Activated CD4-positive, alpha-beta T cell treated with anti-CD3 and anti-CD28 coated beads, Interleukin-2, amount 10 ng/mL, durations not matched to agents 7 days and 5 days (primary cell): ENCODE measurements at places on chromosomes 2 and 18. TPM values are rescaled to one million over a fixed set of nuclear protein-coding genes. Genes with fewer than 3 reads are reported as not detected.

The HOXD12 gene
- total RNA-seq: not detected

DNA sequence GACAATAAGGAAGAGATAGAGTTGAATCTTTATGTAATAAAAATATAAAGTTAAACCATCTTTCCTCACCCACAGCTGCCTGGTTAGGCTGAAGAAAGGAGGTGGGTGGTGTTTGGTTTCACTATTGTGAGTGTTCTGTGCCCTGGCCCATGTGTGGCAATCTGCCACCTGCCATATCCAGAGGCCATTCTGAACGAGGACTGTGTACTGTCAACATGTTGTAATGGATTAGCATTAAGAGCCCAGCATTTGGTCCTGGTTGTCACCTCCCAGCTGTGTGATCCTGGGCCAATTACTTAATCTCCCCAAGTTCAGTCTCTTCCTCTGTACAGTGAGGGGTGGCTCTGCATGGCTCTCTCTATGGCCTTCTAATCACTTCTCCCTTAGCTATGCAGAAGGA, 118.2 kb upstream of the SEC11C start:
- H3K36me3 ChIP-seq: no peaks in the 10 kb centered on the region
- no peak for DNase-seq
- H3K27ac ChIP-seq: no peak overlapping the region
- peaks cover 18% of the 10 kb centered on the region for H3K27me3 ChIP-seq

GRCh38 chr2:164875334-164876205, 33.9 kb upstream of the COBLL1 start:
- no peak overlapping the region for H3K27ac ChIP-seq
- no peaks in the 10 kb centered on the region for H3K36me3 ChIP-seq
- no peaks in the 10 kb centered on the region for H3K4me1 ChIP-seq
- no peak for DNase-seq

DNA sequence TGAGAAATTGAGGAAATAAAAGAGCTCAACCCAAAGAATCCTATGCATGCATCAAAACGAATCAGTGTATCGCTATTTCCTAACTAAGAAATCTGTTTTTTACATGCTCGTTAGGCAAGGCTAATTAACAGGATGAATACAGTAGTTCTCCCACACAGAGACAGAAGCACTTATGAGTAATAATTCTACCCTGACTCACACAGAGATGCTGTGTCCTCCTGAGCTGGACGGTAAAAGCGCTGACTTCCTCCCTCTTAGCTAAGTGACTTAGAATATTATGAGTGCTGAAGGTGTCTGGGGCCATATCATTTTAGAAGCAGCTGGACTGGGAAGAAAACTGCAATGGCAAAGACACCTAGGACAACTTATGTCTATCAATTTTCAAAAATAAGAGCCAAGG, 18.5 kb downstream of the PLEKHM3 start:
- DNase-seq: no peak
- no peak overlapping the region for H3K27ac ChIP-seq
- H3K36me3 ChIP-seq: no peaks in the 10 kb centered on the region
- H3K4me3 ChIP-seq: no peak overlapping the region

DNA sequence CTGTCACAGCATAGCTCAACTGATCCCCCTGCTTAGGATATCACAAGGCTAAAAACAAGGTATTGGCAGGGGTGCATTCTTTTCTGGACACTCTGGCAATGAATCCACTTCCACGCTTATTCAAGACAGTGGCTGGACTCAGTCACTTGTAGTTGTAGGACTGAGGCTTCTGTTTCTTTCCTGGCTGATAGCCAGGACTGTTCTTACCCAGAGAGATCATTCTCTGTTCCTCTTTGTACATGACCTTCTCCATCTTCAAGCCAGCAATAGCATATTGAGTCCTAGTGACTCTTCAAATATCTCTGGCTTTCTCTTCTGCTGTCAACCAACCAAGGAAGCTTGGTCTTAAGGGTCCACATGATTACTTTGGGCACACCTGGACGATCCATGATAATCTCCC, 241.3 kb downstream of the RBM43 start:
- no peaks in the 10 kb centered on the region for H3K4me1 ChIP-seq
- no peaks in the 10 kb centered on the region for H3K36me3 ChIP-seq
- DNase-seq: no peak
- no peak overlapping the region for H3K27ac ChIP-seq

GRCh38 chr2:30880516-30880915, 73.3 kb upstream of the CAPN13 start:
- peaks cover 14% of the 10 kb centered on the region for H3K27me3 ChIP-seq
- H3K4me3 ChIP-seq: no peak overlapping the region
- no peaks in the 10 kb centered on the region for H3K4me1 ChIP-seq
- no peak for DNase-seq

- H3K36me3 ChIP-seq: no peaks in the 10 kb centered on the region
- no peak for DNase-seq
- no peak overlapping the region for H3K27ac ChIP-seq
- no peaks in the 10 kb centered on the region for H3K4me1 ChIP-seq
- no peaks in the 10 kb centered on the region for H3K27me3 ChIP-seq
Measured at GRCh38 chr2:58680755-58681310, 439.7 kb upstream of the FANCL start.

- H3K4me3 ChIP-seq: no peak overlapping the region
- DNase-seq: no peak
- no peaks in the 10 kb centered on the region for H3K36me3 ChIP-seq
- peaks cover 18% of the 10 kb centered on the region for H3K4me1 ChIP-seq
- H3K27ac ChIP-seq: no peak overlapping the region
Measured at GRCh38 chr2:45612731-45613130, 1.7 kb upstream of the SRBD1 start.

The APLF gene
- 3.7 TPM for total RNA-seq

DNA sequence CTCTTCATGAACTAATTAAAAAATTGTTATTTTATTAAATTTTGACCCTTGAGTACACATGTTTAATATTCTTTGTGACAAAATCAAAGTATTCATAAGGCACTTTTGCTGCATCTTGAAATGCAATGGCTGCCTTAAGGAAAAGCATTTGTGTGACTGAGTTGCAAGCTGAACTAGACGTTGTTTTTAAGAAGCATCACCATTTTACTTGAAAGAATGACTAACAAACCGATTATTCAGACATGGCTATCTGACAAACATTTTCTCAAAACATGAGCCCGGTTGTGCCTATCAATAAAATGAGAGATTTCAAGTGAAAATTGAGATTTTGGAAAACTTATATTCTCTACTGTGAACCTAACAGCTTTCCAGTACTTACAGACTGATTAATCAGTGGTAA, 2.8 kb downstream of the GCFC2 start:
- peaks cover 34% of the 10 kb centered on the region for H3K36me3 ChIP-seq
- no peak for DNase-seq
- no peak overlapping the region for H3K27ac ChIP-seq

The LYG2 gene
- total RNA-seq: not detected

DNA sequence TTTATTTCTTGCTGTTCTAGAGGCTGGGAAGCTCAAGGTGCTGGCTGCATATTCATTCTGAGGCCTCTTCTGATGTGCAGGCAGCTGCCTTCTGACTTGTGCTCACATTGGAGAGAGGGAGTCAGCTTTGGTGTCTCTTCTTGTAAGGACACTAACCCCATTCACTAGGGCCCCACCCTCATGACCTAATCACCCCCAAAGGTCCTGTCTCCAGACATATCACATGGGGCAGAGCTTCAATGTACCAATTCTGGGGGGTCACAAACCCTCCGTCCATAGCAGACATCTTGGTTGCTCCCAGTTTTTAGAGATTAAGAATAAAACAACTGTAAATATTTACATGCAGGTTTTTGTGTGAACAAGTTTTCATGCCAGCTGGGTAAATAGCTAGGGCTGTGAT, 109.1 kb downstream of the RTP5 start:
- H3K27me3 ChIP-seq: no peaks in the 10 kb centered on the region
- H3K4me1 ChIP-seq: no peaks in the 10 kb centered on the region
- no peak for DNase-seq
- H3K4me3 ChIP-seq: no peak overlapping the region

The CD8A gene
- 0.77 TPM for total RNA-seq

DNA sequence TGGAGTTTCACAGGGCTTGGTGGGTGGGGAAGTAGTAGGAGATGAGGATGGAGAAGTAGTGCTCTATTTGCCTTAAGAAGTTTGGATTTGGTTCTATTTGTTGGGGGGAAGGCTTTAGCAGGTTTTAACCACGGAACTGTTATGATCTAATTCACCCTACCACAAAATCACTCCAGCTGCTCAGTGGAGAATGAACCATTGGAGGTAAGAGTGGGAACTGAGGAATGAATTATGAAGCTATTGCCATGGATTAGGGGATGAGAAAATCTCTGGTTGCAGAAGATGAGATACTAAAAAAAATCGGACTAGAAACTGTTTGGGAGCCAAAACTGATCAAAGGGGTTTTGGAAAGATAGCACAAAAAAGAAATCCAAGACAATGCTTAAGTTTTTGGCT, 488.9 kb downstream of the DLGAP1 start:
- DNase-seq: no peak
- no peak overlapping the region for H3K4me3 ChIP-seq

GRCh38 chr18:43061816-43062215, 53.7 kb downstream of the RIT2 start:
- H3K27me3 ChIP-seq: no peaks in the 10 kb centered on the region
- no peak overlapping the region for H3K27ac ChIP-seq
- H3K4me1 ChIP-seq: no peaks in the 10 kb centered on the region
- no peaks in the 10 kb centered on the region for H3K36me3 ChIP-seq
- no peak overlapping the region for H3K4me3 ChIP-seq

- H3K27ac ChIP-seq: no peak overlapping the region
- H3K36me3 ChIP-seq: peaks cover 1% of the 10 kb centered on the region
- no peak overlapping the region for H3K4me3 ChIP-seq
- peaks cover 39% of the 10 kb centered on the region for H3K4me1 ChIP-seq
- DNase-seq: no peak
Measured at GRCh38 chr2:177165061-177165583, 47.5 kb upstream of the HNRNPA3 start.

DNA sequence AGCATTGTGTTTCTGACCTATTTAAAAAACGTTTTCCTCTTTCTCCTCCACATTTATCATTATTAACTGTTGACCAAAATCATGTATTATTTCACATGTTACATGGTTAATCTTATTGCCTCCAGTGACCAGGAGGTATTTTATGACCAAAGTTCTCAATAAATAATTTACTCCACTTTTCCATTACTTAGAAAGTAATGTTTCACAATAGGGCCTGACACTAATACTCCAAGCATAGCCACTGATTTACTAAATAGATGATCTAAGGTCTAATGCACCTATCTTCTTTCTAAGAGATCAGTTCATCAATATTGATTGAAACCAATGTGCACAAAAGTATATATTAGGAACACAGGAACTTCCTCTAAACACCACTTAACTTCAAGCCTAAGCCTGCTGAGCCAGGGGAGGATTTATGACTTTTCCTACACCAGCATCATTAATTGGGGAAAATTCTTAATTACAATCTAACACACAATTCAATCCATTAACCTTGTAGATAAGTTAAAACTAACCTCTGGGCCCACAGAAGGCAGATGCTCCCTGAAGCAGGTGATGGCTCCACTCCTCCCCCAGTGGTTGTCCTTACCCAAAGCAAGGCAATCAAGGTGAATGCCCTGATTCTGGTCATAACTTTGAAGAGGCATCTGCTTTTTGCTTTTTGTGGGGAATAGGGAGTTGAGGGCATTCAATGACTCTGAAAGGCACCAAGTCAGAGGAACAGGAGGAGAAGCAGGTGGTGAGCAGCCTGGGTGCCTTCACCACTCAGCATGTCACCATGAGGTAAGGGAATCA, 33.9 kb downstream of the RBMS1 start:
- H3K4me3 ChIP-seq: no peak overlapping the region
- H3K27me3 ChIP-seq: no peaks in the 10 kb centered on the region
- H3K4me1 ChIP-seq: peaks cover 61% of the 10 kb centered on the region
- no peak overlapping the region for H3K27ac ChIP-seq
- peaks cover 36% of the 10 kb centered on the region for H3K36me3 ChIP-seq
- no peak for DNase-seq

GRCh38 chr2:65826567-65826966, 394.2 kb upstream of the SPRED2 start:
- H3K27ac ChIP-seq: no peak overlapping the region
- H3K4me3 ChIP-seq: no peak overlapping the region
- H3K36me3 ChIP-seq: no peaks in the 10 kb centered on the region
- H3K27me3 ChIP-seq: no peaks in the 10 kb centered on the region
- DNase-seq: no peak

The ADCYAP1 gene
- not detected for total RNA-seq

- no peak overlapping the region for H3K4me3 ChIP-seq
- H3K27ac ChIP-seq: no peak overlapping the region
- H3K27me3 ChIP-seq: no peaks in the 10 kb centered on the region
- peaks cover 9% of the 10 kb centered on the region for H3K4me1 ChIP-seq
- DNase-seq: no peak
Measured at GRCh38 chr2:216618785-216619184, 14.4 kb upstream of the IGFBP2 start.

- no peak for DNase-seq
- no peaks in the 10 kb centered on the region for H3K36me3 ChIP-seq
- no peak overlapping the region for H3K4me3 ChIP-seq
- H3K27me3 ChIP-seq: no peaks in the 10 kb centered on the region
- no peak overlapping the region for H3K27ac ChIP-seq
- H3K4me1 ChIP-seq: no peaks in the 10 kb centered on the region
Measured at GRCh38 chr18:42706029-42706608, 409.4 kb downstream of the RIT2 start.

The COL5A2 gene
- 0.72 TPM for total RNA-seq

- H3K36me3 ChIP-seq: no peaks in the 10 kb centered on the region
- H3K27me3 ChIP-seq: no peaks in the 10 kb centered on the region
- H3K4me1 ChIP-seq: no peaks in the 10 kb centered on the region
- DNase-seq: no peak
- H3K4me3 ChIP-seq: no peak overlapping the region
- no peak overlapping the region for H3K27ac ChIP-seq
Measured at GRCh38 chr2:79235135-79235534, 75.6 kb upstream of the REG3A start.

DNA sequence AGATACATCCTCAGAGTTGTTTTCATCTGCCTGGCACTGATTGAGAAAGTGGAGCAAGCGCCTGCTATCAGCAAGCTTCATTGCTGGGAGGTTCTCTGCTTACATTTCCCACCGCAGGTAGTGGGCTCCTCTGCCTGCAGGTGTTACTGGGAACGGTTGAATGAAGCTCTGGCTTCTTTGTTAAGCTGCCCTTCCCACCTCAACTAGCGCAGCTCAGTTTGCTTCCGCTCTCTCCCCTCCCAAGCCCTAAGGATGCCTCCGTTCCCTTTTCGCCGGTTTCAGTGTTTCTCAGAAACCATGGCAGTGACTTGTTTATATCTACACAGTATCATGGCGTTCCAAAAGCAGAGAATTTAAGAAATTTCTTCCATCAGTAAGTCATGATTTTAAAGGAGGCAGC, 72.2 kb upstream of the B3GNT7 start:
- peaks cover 19% of the 10 kb centered on the region for H3K27me3 ChIP-seq
- H3K36me3 ChIP-seq: no peaks in the 10 kb centered on the region
- H3K4me1 ChIP-seq: peaks cover 6% of the 10 kb centered on the region
- DNase-seq: no peak
